Jurkat, Clone E6-1 (cell line): ENCODE measurements at places on chromosomes 5 and 9.

DNA sequence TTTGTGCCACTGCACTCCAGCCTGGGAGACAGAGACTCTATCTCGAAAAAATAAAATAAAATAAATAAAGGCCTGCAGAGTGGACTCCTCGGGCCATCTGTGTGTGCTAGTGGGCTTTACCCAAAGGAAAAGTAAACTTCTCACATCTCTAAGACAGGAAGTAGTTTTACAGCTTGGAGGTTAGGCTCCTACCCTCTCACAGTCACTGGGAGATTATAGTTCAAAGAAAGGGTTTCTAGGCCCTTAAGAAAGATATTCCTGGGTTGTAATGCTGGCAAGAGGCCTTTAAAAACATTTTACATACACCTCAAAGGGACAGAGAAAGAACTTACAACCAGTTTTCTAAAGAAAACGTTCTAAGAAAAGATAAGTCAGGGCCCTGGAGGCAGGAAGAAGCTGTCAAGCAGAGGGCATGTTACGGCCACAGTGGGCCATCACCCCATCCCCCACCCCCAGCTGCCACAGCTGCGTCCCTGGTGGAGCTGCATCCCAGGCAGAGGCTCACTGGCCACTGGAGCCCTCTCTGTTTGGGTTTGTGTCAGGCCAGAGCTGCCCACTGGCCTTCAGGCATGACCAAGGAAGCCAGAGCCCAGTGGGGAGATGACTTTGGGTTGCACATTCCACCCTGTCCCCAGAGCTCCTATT lies 78.1 kb upstream of the CDK20 start:
- DNase-seq: no peak

GRCh38 chr5:116881921-116882531 lies 307.4 kb upstream of the SEMA6A start:
- no peak for DNase-seq

- DNase-seq: no peak
Measured at GRCh38 chr5:32202394-32202793, 28.3 kb upstream of the GOLPH3 start.

DNA sequence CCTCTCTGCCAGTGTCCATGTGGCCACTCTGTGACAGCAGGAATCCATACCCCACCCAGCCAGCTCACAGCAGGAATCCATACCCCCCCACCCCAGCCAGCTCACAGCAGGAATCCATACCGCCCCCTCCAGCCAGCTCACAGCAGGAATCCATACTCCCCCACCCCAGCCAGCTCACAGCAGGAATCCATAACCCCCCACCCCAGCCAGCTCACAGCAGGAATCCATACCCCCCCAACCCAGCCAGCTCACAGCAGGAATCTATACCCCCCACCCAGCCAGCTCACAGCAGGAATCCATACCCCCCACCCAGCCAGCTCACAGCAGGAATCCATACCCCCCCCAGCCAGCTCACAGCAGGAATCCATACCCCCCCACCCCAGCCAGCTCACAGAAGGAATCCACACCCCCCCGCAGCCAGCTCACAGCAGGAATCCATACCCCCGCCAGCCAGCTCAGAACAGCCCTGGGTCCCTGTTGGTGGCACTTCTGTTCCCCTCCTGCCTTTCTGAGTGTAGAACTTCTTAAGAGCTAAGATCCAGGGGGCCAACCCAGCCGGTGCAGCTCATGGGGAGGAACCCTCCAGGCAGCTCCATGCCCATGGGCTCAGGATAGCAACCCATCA lies 8.4 kb upstream of the RXRA start:
- DNase-seq: no peak

DNA sequence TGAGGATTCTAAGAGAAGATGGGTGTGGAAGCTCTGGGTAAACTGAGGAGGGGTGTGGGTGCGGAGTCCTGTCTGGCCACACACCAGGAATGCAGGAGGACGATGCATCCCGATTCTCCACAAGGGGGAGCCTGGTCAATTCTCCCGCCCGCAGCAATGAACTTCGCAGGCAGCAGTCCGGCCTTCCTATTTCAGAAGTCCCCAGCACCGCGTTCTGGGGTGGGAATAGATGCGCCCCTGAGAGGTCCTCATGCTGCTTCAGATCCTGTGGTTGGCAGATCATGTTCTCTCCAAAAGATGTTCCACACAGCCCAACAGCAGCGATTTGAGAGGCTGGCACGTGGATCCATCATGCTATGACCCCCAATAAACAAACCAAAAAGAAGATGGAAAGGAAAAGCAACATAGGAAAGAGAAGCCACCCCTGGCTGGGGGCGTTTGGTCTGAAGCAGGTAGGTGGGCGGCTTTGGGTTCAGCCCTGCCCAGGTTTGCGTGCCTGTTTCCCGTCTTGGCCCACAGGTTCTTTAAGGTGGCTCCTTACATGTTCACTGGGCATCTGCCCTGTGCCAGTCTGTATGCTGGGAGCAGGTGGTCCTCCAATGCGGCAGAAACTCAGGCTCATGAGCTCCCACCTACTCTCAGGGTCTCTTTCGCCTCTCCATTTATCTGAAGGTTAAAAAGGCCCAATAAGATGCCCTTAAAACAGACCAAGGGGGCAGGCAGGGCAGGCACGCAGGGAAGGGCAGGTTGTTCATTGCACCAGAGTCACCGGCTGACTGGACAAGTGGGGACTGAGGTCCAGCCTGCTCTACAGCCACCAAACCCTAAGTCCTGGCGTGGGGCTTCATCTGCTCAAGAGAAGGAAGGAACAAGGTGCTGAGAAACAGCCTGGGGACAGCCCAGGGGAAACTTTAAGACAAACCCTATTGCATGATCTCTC lies 171.6 kb downstream of the PAX5 start:
- no peak for DNase-seq

DNA sequence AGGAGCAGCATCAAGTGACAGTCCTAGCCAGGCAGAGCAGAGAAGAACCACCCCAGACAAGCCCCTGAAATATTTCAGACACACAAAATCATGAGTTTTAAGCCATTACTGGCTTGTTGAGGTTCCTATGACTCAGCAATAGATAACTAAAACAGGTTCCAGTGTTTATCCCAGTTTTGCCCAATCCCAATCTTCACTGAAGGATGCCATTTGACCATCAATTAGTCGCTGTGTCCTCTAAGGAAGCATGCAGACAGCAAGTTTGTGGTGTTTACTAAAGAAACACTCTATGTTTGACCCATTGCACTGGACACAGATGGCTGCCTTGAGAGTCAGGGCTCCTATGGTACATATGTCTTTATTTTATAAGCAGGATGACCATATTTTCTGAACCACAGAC lies 186.7 kb downstream of the SYK start:
- no peak for DNase-seq

DNA sequence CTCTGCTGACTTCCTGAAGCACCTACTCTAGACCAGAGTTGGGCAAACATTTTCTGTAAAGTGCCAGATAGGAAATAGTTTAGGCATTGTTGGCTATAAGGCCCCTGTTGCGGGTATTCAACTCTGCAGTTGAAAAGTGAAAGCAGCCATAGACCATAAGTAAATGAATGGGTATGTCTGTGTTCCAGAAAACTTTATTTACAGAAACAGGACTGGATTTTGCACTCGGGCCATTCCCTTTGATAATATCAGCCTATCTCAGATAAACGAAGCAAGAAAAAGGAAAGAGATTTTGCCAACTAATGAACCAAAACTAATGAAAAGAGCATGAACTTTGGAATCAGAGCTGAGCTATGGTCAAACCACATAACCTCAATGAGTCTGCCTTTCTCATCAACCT lies 184.4 kb downstream of the SAXO1 start:
- DNase-seq: no peak

GRCh38 chr5:6868171-6868570 lies 154.9 kb downstream of the TENT4A start:
- no peak for DNase-seq

DNA sequence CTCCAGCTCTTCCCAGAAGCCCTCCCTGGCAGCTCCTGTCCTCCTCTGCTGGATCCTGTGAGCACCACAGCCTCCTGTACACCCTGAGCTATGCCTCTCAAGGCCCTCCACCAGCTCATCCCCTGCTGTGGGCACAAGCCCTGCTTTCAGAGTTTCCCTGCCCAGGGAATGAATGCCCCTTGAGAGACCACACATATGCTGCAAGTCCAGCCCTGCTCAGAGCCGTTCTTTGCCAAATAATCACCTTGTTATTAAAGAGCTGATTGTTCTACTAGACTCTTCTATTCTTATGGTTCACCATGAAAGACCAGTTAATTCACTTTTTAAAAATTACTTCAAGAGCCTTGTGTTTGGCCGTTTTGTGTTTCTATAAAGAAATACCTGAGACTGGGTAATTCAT lies 121.5 kb downstream of the MVB12B start:
- DNase-seq: no peak

GRCh38 chr5:149550594-149551226 lies 529 bp downstream of the CSNK1A1 start:
- no peak for DNase-seq

DNA sequence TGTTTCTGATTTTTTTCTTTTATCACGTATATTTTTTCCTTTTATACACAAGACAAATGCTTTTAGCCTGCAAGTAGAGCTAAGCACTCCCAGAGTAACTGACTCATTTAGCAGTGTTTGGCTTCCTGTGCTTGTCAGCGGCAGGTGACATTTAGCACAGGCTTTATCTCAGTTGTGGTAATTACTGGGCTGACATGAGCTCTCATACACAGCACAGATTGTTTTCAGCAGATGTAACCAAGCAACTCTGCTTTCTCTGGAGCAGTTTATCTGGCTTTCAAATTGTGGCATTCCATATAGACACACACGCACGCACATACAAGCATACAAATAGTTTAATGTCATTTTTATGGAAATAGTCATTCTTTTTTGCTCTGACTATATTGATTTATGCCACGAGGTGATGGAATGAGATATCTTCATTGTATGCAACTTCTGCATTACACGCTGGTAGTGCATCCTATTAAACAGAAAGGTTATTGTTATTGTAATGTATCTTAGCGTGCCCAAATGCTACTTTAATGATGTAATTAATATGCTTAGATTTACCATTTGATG lies 379.0 kb upstream of the GRAMD2B start:
- peak; percentile 1 for DNase-seq

DNA sequence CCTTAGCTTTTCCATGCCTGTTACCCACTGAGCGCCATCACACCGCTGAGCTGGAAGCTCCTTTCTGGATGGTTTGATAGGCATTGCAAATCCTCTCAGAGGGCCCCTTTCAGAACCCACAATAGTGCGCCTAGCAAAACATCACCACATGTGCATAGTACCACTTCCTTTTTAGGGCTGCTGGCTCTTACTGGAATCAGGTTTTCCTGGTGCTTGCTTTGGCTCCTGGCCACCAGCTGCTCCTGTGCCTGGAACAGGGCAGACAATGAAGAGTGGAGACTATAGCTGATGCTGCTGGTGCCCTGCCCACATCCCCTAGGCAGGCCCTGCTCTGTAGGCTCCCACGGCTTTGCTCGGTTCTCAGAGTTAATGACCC lies 163.6 kb upstream of the SEMA6A start:
- no peak for DNase-seq

- DNase-seq: no peak
Measured at GRCh38 chr5:62969409-62970120, 390.9 kb downstream of the LRRC70 start.

DNA sequence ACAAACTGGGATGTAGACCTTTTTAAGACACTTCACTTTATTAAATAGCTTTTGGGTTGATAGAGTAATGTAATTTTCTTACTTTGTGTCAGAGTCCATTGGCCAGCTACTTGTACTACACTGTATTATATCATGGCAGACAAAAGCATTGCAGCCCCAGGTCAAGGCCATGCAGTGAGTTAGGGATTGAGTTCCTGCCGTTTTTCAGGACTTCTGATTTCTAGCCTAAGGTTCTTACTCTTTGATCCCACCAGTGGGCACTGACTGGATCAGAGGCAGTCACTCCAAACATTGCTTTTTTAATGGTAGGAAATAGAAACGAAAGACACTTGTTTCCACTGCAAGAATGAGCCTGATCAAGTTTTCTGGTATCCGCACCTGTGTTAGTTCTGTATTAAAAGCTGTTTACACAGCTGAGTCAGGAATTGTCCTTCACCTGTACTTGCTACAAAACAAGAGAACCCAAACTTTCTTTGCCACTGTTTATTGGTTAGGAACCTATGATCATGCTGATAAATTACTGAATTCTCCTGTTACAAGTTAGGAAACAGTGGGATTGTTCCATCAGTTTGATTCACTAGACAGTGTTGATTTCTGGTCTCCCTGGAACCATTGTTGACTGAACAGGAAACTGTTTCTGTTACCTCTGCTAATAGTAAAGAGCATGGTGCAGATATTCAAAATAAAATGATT lies 22.1 kb downstream of the LRRC70 start:
- DNase-seq: no peak

DNA sequence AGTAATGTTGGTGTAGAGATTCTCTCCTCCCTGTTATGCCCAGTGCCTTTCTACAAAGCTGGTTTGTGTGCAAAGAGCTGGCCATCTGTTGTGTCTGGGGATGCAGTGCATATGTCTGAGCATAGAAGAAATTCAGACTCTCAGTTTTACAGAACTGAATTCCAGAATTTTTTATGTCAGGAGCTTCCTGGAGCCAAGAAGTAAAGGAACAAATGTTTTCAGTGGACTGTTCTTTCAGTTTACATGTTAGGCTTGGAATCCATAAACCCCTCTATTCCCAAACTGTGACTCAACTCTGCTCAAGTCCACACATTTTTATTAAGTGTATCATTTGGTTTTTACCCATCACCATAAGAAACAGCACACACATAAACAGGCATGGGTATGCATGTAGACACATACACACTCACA lies 366.0 kb downstream of the BRINP1 start:
- no peak for DNase-seq

- DNase-seq: no peak
Measured at GRCh38 chr9:17699615-17700330, 120.9 kb downstream of the SH3GL2 start.

DNA sequence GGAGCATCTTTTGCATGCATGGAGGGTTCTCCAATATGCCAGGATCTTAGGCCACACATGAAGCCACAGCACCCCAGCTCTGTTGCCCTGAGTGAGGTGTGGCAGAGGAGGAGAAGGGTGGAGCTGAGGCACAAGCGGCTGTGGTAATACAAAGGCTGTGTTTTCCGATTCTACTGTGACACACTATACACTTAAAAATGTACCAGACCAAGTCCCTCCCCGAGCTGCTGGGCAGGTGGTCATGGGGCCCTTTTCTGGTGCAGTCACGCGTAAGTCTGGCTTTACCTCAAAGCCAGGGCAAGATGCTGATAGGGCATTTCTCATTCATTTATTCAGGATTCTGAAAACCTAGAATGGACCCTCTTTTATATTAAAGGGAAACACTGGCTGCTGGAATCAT lies 3.7 kb downstream of the ADGRV1 start:
- no peak for DNase-seq

DNA sequence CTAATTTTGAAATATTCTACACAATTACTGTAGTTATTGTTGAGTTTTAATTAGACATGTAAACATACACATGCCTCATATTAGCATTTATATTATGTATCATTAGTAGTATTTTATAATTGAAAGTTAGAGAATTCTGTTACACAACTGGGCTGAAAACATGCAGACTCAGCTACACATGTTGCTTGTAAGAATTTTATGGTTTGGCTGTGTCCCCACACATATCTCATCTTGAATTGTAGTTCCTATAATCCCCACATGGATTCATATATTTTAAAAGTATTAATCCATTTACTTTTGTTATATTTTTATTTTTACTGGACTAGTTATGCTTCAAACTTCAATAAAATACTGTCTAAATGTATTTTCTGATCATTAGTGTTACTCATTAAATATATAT lies 2075.3 kb upstream of the C9orf72 start:
- no peak for DNase-seq

GRCh38 chr9:122445155-122445749 lies 32.5 kb downstream of the OR1J1 start:
- no peak for DNase-seq

GRCh38 chr9:121075251-121076036 lies 689 bp downstream of the CNTRL start:
- DNase-seq: peak; percentile 38
